Pancreas (tissue), 10 donors: ENCODE measurements at places on chromosomes 5 and 9. TPM values are rescaled to one million over a fixed set of nuclear protein-coding genes. Genes with fewer than 3 reads are reported as not detected.

DNA sequence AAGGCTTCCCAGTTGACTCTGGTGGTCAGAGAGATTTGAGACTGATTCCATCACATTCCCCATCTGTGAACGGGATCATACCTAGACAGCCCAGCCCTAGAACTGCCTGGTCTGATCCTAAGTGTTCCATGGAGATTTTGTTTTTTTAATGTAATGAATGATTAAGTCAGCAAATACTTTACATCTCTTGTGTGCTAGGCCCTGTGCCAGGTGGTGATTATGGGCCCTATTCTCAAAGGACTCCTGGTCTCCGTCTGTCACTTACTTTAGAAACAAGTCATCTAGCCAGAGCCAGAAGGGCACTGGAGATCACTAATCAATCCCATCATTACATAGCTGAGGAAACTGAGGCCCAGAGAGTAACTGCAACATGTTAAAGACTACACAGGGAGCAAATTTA is 1.1 kb upstream of the GPX3 start:
- H3K4me1 ChIP-seq = no peaks in the 10 kb centered on the region
- no peak for DNase-seq
- H3K27me3 ChIP-seq = no peaks in the 10 kb centered on the region
- H3K36me3 ChIP-seq = no peaks in the 10 kb centered on the region

The ELOVL7 gene
- polyA plus RNA-seq = 4.4 TPM

GRCh38 chr9:123710299-123710698 is 219.6 kb downstream of the DENND1A start:
- H3K4me3 ChIP-seq = no peak overlapping the region
- no peak overlapping the region for H3K27ac ChIP-seq
- H3K36me3 ChIP-seq = no peaks in the 10 kb centered on the region

- H3K27ac ChIP-seq = no peak overlapping the region
- H3K27me3 ChIP-seq = no peaks in the 10 kb centered on the region
- DNase-seq = peak; percentile 16
- H3K4me1 ChIP-seq = peaks cover 9% of the 10 kb centered on the region
- no peaks in the 10 kb centered on the region for H3K36me3 ChIP-seq
- H3K4me3 ChIP-seq = no peak overlapping the region
These were observed 51.5 kb upstream of the MAP3K1 start for GRCh38 chr5:56763711-56764466.

- no peak overlapping the region for H3K27ac ChIP-seq
- H3K4me1 ChIP-seq = no peaks in the 10 kb centered on the region
- no peaks in the 10 kb centered on the region for H3K27me3 ChIP-seq
- no peak overlapping the region for H3K4me3 ChIP-seq
- DNase-seq = no peak
These were observed 146.3 kb downstream of the DMAC1 start for GRCh38 chr9:7653262-7653661.

DNA sequence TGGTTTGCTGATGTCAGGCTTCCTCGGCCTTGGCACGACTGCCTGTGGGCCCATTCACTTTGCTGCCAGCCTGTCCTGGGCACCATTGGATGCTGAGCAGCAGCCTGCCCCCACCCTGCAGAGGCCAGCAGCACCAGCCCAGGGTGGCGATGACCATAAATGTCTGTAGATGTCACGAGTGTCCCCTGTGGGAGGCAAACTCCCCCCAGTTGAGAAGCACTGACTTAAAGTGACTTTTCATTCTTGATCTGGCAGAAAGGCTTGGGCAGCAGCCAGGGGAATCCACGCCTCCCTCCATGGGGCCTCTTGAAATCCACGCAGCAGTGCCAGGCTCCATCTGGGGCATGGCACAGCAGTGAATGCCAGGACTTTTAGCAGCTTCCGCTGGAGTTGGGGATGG is 21.8 kb downstream of the IRX4 start:
- H3K27me3 ChIP-seq = no peaks in the 10 kb centered on the region
- H3K27ac ChIP-seq = no peak overlapping the region

DNA sequence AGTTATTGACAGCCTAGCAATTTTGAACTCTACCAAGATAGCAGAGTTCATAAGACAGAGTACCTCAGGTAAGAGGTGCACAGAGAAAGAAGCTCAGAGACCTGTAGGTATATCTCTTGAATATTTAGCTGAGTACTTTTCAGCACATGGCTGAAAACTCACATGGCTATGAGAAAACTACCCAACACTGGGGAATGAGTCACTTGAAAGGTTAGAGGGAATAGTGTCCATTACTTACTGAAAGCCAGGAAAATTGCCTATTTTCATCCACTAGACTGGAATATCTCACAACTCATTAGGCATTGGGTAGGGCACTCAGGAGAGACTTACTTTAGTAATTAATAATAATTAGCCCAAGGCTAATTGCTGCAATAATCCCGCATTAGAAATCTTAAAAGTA is 8.3 kb downstream of the TSLP start:
- H3K27me3 ChIP-seq = no peaks in the 10 kb centered on the region
- no peak for DNase-seq
- no peak overlapping the region for H3K4me3 ChIP-seq
- H3K27ac ChIP-seq = no peak overlapping the region
- no peaks in the 10 kb centered on the region for H3K36me3 ChIP-seq
- H3K4me1 ChIP-seq = no peaks in the 10 kb centered on the region

GRCh38 chr5:141354900-141355469 is at the start of gene PCDHGA4:
PCDHGA4 (plus strand) TSS chr5:141355021; CDS start chr5:141355108, 87 bp downstream.
- peak within 1 kb of the TSS; percentile 11 for H3K4me3 ChIP-seq
- no peaks in the 10 kb centered on the region for H3K4me1 ChIP-seq
- H3K36me3 ChIP-seq = no peaks in the 10 kb centered on the region
- H3K27me3 ChIP-seq = no peaks in the 10 kb centered on the region
- H3K27ac ChIP-seq = no peak within 1 kb of the TSS
- DNase-seq = no peak

DNA sequence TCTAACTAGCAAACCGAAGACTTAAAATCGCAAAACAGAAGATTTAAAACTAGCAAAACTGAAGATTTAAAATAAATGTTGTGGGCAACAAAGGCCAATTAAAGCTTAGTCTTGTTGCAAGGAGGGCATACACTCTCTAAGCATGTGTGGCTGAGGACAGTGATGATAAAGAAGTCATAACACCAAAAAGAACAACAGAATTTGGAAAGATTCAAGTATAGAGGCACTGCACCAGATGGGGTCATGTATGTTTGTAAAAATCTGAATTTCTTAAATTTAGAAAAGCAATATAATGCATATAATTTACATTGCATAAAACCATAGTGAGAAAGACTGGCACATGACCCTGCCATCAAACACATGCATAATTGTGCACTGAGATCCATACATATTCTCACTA is 743.8 kb downstream of the TAF11L14 start:
- no peak overlapping the region for H3K4me3 ChIP-seq
- H3K27me3 ChIP-seq = no peaks in the 10 kb centered on the region
- no peaks in the 10 kb centered on the region for H3K4me1 ChIP-seq
- DNase-seq = no peak
- H3K36me3 ChIP-seq = no peaks in the 10 kb centered on the region

DNA sequence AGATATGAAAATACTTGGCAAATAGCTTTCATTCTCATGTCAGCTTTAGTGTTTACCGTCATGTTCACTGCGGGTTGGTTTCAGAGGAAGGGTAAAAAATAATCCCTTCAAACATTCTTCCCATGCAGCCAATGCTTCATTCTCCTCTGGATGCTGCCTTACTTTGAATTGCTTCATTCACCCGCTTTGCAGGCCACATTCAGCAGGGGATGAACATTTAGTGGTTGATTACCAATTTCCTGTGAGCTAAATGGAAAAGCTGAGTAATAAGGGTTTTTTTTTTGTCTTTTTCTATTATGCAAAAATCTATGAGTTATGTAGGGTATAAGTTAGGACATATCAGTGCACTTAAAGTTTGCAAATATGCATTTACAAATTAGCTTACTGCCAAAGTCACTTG is 96.3 kb upstream of the MEF2C start:
- DNase-seq = no peak
- no peak overlapping the region for H3K4me3 ChIP-seq
- no peaks in the 10 kb centered on the region for H3K4me1 ChIP-seq

DNA sequence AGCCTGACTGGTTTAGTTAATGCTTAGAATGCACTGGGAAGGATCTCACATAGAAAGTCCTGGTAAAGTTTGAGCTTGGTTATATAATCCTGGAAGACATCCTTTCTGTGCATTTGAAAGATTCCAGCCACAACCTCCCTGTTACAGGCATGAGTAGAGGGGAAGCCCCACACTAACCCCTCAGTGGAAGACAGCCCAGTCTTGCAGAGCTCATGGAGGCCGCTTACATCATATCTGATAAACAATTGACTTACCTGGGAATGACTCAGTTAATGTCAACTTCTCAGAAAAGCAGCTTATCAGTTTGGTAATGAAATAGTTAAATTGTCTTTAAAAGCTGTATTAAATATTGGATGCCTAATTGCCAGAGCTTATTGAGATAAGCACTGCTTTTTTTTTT is 28.1 kb upstream of the PDE8B start:
- no peaks in the 10 kb centered on the region for H3K36me3 ChIP-seq
- H3K4me3 ChIP-seq = no peak overlapping the region
- no peak for DNase-seq
- peaks cover 17% of the 10 kb centered on the region for H3K4me1 ChIP-seq
- H3K27me3 ChIP-seq = no peaks in the 10 kb centered on the region
- no peak overlapping the region for H3K27ac ChIP-seq

- no peak for DNase-seq
- H3K27ac ChIP-seq = no peak overlapping the region
- H3K4me1 ChIP-seq = no peaks in the 10 kb centered on the region
- H3K36me3 ChIP-seq = no peaks in the 10 kb centered on the region
- H3K27me3 ChIP-seq = no peaks in the 10 kb centered on the region
- no peak overlapping the region for H3K4me3 ChIP-seq
These were observed 257.9 kb upstream of the ADAMTS16 start for GRCh38 chr5:4882186-4882585.

DNA sequence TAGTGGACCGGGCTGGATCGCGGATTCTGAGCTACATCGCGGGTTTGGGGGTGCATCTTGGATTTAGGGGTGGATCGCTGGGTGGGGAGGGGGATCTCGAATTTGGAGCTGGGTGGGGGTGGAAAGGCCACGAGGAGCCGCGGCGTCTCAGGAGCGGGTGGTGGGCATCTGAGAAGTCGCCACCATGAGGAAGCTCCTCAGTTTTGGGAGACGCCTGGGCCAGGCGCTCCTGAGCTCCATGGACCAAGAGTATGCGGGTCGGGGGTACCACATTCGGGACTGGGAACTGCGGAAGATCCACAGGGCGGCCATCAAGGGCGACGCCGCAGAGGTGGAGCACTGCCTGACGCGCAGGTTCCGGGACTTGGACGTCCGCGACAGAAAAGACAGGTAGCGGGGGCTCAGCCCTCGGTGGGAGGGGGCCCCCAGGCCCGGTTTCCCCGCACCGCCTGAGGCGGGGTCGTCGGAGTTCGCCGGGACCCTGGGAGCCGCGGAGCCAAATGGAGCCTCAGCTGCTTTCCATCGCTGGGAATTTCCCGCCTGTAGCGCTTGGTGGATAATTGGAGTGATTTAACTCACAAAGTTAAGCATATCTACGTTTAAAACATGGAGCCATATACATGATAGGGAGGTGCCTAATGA is 376 bp downstream of the ANKRD18B start:
- no peak overlapping the region for H3K4me3 ChIP-seq
- DNase-seq = no peak
- H3K36me3 ChIP-seq = no peaks in the 10 kb centered on the region
- H3K4me1 ChIP-seq = no peaks in the 10 kb centered on the region
- H3K27ac ChIP-seq = no peak overlapping the region

GRCh38 chr9:21974343-21974721 is 19.9 kb downstream of the CDKN2A start:
- peak overlapping the region; percentile 59 for H3K4me3 ChIP-seq
- H3K36me3 ChIP-seq = no peaks in the 10 kb centered on the region
- H3K27ac ChIP-seq = no peak overlapping the region
- peaks cover 26% of the 10 kb centered on the region for H3K27me3 ChIP-seq

The ZNF879 gene
- polyA plus RNA-seq = 1.6 TPM

GRCh38 chr5:1503241-1504068 is 20.3 kb downstream of the LPCAT1 start:
- H3K27ac ChIP-seq = peak overlapping the region; percentile 55
- H3K4me3 ChIP-seq = no peak overlapping the region
- no peaks in the 10 kb centered on the region for H3K36me3 ChIP-seq
- no peak for DNase-seq
- no peaks in the 10 kb centered on the region for H3K4me1 ChIP-seq

The VLDLR gene
- polyA plus RNA-seq = 16.5 TPM

The SLC22A4 gene
- 0.92 TPM for polyA plus RNA-seq

DNA sequence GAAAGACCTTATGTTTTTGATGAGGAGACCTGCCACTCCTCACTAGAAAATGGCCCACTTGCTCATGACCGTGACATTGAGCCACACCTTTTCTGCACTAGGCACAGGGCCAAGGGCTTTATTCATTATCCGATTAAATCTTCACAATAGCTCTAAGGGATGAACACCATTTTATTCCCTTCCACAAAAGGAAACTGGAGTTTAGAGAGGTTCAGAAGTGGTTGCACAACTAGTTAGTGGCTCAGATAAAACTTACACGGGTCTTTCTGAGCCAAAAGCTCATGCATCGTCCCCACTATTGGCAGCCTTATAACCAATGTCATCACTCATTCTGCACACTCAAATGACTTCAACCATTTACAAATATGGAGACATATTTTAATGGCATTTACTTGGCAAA is 39.4 kb downstream of the SUSD1 start:
- no peaks in the 10 kb centered on the region for H3K27me3 ChIP-seq
- no peak for DNase-seq
- H3K4me1 ChIP-seq = no peaks in the 10 kb centered on the region

The PCDHAC1 gene
- 0.34 TPM for polyA plus RNA-seq

- no peaks in the 10 kb centered on the region for H3K36me3 ChIP-seq
- no peak overlapping the region for H3K27ac ChIP-seq
- H3K27me3 ChIP-seq = no peaks in the 10 kb centered on the region
- no peak overlapping the region for H3K4me3 ChIP-seq
These were observed 22.1 kb downstream of the PTCH1 start for GRCh38 chr9:95494416-95495371.

The PCDHB2 gene
- polyA plus RNA-seq = 0.70 TPM

The TSSK1B gene
- polyA plus RNA-seq = not detected

The FOXD1 gene
- 0.14 TPM for polyA plus RNA-seq

DNA sequence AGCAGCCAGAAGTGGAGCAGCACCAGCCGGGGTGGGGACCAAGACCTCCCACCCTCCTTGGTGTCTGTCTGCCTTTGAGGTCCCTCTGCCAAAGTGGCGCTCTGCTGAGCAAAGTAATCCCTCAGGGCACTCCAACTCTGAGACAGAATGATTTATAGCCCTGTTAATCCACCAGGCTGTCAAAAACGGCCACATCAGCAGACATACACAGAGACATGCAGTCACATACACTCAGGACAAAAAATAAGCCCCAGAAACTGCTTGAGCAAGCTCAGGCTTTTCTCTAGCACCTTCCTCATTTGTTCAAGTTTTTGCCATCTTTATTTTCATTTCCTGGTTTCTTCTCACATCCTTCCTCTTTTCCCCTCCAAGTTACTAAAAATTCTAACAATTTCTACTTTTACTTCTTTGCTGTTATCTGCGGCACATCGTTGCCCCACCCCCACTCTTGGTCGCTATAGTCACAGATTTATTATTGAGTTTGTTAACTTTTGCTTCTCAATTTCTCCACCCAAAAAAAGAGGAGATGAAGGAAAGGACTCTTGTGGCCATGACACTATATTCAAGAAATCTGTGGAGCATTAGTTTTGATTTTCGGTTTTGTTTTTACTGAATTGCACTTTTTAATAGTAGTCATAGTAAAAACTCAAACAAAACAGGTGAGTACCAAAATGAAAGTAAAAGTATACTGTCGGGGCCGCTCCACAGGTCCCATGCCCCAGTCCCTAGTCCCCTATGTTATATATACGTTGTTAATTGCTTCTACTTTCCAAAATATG is 17.4 kb upstream of the ADRB2 start:
- H3K36me3 ChIP-seq = no peaks in the 10 kb centered on the region
- no peak for DNase-seq
- H3K4me3 ChIP-seq = no peak overlapping the region
- H3K27me3 ChIP-seq = no peaks in the 10 kb centered on the region

The SPINK13 gene
- not detected for polyA plus RNA-seq
